ENCODE measurements at places on chromosomes 5 and 9.
A peak's percentile ranks its signal among the peaks of the same experiment; 100 is the strongest.

DNA sequence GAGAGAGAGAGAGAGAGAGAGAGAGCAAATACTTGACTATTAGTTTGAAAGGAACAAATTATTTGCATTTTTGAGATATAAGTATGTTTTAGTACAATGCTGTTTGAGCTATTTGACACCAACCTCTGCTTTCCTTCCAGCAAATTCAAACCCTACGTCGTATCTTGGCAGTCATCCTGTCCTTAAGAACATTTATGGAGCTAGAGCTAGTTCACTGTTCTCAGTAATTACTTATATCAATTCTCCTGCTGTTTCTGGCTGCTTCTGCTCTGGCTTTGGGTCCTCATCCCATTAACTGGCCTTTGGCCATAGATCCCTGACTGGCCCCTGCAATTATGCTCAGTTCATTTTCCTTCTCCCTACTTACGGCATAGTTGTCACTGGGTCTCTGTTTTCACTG is 19.9 kb upstream of the ERAP2 start:
- DNase-seq: no peak

DNA sequence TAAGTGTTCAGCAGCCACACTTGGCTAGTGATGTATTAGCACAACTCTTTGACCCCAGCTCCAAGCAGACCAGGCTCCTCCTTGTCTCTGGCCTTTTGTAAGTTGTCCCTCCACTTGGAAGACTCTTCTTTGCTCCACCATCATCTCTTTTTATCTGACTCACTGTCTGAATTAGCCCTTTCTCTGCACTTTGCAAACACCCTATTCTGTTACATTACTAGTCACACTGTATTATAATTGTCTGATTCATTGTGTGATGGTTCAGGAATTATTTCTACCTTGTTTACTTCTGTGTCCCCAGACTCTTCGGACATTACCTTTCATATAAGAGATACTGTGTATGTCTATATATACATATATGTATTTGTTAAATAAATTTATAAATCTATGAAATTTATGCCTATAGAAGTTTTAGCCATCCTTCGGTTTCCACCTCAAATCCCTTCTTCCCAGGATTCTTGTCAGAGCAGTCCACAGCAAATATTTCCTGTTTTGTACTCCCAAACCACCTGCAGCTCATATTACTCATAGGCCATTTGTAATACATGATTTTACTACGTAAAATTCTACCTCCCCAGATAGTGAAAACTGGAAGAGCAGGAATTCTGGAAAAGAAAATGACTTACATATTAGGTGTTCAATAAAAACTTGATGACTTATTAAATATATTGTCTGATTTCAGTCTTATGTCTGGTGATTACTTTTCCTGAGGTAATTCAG is 69.0 kb downstream of the MTAP start:
- DNase-seq: no peak

- no peak for DNase-seq
Observed at GRCh38 chr9:109652112-109652511, 127.9 kb upstream of the PALM2AKAP2 start.

DNA sequence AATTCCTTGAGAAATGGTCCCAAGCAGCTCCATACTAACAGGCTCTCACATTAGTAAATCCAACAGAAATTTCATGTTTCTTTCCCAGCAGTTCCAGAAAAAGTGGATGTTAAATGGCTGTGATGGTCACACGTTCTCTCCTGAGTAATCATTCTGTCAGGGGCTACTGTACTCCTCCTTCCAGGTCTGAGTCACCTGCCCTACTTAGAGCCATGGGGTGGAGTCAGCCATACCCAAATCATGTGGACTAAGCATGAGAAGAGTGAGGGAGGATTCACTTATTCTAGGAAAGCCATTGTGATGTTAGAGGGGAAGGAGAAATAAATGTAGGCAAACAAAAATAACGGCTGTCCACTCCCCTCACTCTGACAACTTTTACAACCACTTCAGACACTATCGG is 547.2 kb downstream of the CSNK1G3 start:
- no peak for DNase-seq

DNA sequence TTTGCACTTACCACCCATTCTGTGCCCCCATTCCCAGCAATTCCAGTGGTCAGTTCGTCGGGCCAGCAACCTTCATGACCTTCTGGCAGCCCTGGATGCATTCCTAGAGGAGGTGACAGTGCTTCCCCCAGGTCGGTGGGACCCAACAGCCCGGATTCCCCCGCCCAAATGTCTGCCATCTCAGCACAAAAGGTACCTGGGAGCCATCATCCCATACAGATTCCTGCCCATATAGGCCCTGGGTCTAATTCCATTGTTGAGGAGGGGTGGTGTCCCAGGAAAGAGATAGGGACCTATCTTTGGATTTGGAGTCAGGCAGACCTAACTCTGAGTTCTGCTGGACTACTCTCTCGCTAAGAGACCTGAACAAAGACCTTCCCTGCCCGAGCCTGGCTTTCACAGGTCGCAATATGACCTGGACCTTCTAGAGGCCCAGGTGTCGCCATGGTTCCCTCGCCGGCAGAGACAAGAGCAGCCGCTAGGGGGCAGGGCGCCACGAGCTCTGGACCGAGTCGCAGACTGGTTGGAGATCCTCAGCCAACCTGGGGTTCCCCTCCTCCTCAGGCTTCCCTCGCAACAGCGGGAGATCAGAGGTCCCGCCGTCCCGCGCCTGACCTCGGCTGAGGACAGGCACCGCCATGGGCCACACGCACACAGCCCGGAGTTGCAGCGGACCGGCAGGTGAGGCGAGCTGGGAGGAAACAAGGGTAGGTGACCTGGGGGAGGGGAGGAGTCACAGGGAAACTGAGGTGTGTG is 3.1 kb downstream of the SLC4A9 start:
- peak; percentile 87 for DNase-seq

DNA sequence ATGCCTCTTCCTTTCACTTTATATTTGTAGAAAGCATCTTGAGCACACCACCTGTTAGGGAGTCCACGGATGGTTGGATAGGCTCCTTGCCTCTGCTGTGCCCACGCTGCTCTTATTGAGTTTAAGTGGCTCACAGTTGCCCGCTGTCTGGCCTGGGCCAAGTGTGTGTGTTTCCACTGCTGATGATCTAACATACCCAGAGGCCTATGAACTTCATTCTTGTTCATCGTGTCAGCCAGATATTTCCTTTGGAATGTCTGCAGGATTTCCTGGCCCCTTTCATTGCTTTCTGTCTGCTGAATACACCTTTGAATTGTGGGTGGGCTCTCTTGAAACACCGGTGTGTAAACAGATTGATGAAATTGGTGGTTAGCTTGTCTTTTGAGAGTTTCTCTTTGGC is 46.6 kb downstream of the MVB12B start:
- DNase-seq: no peak

Data from stimulated activated naive CD8-positive, alpha-beta T cell treated with anti-CD3 and anti-CD28 coated beads, Interleukin-15, amount 100 ng/mL, for 72 hours (primary cell).